ENCODE measurements at places on chromosomes 16 and 17.

GRCh38 chr17:8692916-8693315, 51.7 kb downstream of the CCDC42 start:
- DNase-seq: no peak

- no peak for DNase-seq
These were observed 17.6 kb downstream of the DNAJA3 start for GRCh38 chr16:4443271-4443670.

GRCh38 chr17:824378-824777, 42.2 kb downstream of the MRM3 start:
- DNase-seq: no peak

GRCh38 chr17:82929011-82929622, 89.3 kb upstream of the ZNF750 start:
- DNase-seq: no peak

DNA sequence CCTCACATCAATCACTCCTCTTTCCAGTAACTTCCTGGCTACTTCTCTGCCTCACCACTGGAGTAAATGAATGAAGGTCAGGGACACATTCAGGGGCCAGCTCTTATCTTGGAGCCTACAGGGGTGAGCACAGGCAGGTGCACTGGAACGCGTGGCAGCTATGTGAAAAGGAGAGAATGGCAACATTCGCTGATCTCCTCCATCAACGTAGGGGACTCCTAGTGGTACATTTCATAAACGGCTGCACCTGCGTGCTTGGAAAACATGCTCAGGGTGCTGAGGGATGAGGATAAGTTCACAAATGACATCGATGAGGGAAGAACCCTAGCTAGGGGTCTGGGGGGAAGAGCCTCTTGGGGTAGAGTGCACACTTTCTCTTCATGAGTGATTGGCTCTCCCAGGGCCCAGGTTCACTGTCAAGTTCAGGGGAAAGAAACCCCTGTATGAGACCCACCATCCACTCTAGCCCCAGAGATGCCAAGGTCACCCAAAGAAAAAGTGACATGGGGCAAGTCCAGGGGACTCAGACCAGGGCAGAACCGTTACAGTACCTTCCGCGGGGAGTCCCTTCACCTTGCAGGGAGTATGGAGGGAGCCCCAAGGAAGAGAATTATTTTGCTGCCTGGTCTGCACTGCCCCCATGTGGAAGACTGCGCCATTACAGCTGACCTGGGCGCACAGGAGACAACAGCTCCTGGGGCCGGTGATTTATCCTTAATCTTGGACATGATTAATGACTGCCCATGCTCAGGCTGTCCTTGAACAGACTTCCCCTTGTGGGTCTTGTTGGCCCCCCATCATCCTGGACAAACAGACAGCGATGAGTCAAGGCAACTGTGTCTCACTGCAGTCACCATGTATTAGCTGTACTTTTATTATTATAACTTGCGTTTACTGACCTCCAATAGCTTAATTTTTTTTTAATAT, 30.1 kb downstream of the VAC14 start:
- DNase-seq: peak; percentile 69

DNA sequence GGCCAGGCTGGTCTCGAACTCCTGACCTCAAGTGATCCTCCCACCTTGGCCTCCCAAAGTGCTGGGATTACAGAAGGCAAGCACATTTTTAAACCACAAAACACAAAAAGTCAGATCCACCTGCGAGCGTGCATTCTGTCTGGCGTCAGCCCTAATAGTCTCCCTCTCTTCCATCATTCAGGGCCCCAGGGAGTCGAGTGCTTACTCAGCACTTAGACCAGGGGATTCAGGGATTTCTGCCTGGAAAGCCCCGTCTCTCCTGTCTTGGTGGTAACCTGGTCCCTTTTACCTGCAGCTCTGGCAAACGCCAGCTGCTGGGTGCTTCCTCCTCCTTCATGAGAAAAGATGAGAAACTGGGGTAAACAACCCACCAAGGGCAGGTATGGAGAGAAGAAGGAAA, 443.1 kb downstream of the SOX9 start:
- DNase-seq: no peak

GRCh38 chr17:39208136-39208535, 8.1 kb downstream of the RPL19 start:
- DNase-seq: no peak

DNA sequence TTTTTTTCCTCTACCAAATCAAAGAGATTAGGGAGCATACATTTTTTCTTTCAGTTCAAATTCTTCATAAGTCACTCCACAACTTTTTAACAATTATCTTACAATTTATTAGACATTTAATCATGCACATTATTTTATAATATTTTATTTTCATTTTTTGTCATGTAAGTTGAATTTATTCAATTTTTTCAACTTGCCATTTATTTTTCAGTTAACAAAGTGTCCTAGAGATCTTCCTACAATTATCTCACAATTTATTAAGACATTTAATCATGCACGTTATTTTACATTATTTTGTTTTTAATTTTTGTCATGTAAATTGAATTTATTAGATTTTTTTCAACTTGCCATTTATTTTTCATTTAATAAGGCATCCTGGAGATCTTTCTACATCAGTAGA, 16.2 kb downstream of the CACNG3 start:
- DNase-seq: no peak

DNA sequence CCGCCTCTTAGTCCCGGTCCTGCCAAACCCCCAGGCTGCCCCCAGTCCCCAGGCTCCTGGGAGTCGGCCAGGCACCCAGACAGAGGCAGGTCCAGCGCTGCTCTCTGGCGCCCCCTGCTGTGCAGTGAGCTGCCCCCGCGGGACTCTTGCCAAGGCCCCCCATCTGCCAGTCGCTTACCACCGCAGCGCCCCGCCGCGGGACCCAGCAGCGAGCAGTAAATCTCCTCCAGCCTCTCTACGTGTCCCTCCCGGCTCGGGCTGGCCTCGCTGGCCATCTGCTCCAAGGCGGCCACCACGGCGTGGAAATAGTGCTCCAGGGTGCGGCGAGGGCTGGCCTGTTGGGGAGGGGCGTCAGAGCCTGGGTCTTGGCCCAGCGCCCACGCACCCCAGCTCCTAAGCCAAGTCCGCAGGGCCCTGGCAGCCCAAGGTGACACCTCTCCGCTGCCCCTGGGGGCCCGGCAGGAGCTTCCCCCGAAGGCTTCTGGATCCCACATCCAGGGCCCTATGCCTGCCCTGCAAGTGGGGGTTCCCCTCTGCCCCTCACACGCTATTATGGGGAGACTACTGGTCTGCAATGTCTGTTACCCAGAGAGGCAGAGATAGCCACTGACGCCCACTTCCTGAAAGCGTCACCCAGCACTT, 33.7 kb upstream of the MFSD6L start:
- no peak for DNase-seq

DNA sequence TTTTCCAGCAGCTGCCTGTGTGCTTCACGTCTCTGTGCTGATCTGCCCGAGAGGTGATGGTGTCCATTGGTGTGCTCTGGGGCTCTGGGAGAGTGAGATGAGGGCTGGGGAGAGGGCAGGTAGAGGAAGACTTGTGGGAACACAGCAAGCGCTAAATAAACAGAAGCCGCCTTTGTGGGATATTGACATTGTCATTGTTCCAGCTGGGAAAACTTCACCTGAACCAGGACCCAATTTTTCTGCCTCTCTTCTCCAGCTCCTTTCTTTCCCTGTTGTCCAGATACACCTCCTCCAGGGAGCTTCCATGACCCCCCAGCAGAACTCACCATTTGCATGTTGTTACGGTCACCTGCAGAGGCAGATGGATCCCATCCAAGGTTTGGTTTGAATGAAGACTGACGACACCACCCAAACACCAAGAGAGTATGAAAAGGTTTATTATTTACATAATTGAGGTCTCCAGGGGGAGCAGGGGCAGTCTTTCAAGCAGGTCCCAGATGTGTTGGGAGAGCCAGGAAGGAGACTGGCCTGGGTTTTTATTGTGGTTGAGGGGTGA, 3.6 kb upstream of the ITGA3 start:
- no peak for DNase-seq

DNA sequence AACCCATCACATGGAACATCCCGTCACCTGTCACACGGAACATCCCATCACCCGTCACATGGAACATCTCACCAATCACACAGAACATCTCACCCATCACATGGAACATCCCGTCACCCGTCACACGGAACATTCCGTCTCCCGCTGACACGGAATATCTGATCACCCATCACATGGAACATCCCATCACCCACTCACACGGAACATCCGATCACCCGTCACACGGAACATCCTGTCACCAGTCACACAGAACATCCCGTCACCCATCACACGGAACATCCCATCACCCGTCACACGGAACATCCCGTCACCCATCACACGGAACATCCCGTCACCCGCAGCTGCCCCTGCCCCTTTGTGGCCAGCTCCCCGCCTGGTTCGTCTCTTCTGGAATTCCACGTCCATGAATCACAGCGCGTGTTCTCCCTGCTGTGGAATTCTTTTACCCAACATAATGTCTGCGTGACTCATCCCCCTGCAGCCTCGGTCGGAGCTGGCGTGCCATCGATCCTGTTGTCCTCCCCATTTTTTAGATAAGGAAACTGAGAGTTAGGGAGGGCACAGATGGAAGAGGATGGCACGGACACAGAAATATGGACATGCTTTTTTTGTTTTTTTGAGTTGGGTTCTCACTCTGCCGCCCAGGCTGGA, 5.6 kb downstream of the CPNE7 start:
- DNase-seq: peak; percentile 92

DNA sequence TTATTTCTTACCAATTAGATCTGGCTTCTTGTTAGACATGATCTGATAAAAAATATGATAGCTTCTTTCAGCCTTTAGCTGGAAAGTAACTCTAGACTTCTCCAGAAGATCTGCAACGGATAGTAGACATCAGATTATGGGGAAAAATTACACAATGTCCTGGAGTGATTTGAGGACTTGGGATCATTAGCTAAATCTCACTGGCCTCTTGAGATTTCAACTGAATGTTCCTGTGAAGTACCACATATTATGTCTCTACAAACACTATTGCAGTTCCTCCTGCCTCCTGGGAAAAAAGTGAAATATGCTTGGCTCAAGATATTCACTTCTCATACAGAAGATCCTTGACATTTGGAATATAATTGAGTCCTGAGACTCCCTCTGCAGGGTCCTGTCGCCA, 5.5 kb downstream of the MYH1 start:
- DNase-seq: no peak

DNA sequence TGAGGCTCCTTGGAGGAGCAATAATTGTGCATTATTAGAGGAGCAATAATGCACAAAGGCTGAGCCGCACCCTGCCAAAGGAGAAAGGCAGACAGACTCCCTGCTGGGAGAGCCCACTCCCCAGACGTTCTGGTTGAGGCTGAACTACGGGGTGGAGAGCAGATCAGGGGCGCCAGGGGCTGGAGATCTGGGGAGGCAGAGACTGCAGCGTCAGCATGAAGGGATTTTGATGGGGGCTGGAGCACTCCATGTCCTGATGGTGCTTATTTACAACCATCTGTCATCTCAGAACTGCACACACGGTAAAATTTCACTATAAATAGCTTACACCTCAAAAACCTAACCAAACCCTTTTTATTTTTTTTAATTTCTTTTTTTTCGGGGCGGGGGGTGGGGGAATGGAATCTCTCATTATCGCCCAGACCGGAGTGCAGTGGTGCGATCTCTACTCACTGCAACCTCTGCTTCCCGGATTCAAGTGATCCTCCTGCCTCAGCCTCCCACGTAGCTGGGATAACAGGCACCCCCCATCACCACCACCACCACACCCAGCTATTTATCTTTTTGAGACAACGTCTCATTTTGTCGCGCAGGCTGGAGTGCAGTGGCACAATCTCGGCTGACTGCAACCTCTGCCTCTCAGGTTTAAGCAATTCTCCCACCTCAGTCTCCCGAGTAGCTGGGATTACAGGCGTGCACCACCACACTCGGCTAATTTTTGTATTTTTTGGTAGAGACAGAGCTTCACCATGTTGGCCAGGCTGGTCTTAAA, 4.3 kb upstream of the C16orf95 start:
- DNase-seq: no peak

GRCh38 chr16:31496670-31497069, 11.5 kb downstream of the RUSF1 start:
- no peak for DNase-seq

DNA sequence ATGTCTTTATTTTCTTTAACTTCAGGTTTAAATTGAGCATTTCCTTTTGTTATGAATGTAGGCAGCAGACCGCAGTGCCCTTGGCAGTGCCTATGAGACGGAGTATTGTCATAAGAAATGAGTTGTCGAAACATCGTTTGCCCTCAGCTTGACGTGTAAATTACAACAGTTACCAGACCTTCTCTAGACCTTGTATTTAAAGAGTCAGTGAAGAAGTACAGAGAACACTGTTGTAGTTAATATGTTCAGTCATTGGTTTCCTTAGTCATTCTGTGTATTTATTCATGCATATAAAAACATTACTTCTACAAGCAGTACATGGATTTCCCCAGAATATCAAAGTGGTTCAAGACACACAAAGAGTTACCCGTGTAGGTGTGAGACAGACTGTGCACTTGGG, 19.0 kb downstream of the IRF8 start:
- no peak for DNase-seq

DNA sequence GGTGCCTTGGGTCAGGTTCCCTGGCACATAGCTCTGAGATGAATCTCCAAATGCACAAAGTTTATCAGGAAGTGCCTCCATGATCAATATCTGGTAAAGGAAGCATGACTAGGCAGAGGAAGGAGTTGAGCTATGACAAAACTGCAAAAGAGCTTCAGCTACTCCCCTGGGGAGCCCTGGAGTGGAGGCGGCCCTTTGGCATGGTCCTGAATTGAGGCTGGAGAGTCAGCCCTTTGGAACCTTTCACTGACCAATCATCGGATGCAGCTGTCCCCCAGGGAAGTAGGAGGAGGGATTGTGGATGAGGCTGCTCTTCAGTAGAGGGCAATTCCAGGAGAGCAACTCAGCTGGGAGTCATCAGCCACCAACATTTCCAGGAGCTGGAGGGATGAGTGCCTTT, 46.1 kb upstream of the NLRP1 start:
- no peak for DNase-seq

DNA sequence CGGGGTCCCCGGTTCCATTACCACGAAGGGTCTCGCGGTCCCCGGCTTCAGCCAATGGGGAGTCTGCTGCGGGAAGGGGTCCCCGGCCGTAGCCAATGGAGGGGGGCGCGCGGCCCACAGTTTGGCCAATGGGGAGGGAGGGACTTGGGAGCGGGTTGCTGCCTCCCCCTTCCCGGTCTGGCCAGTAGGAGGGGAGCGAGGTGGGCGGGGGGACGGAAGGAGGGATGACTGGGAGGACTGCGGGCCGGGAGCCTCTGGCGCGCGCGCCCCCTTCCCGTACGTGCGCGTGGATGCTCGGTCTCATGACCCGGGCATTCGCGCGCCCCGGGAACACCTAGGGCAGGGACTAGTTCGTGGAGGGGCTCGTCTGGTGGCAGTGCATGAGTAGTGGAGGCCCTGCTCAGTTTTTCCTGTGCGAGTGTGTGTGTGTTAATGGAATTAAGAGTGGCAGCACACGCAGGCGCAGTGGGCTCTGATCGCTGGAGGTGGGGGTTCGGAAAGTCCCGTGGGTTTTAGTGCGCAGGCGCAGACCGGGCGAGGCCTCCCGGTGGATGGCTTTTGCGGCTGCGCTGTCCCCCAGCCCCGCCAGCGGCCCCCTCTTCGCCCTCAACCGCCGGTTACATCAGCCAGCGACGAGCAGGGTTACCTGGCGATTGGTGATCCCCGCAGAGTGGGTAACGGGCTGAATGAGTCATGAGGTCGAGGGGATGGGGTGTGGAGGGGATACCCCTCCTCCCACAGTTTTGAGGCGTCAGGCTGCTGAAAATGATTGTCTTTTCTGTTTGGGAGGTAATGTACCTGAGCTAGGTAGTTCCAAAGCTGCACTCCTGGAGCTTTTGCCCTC, 1.3 kb downstream of the ATXN2L start:
- DNase-seq: peak; percentile 93

GRCh38 chr16:31298958-31299357, 39.2 kb downstream of the ITGAM start:
- DNase-seq: no peak
